ENCODE measurements at places on chromosomes 2 and 18.
A peak's percentile ranks its signal among the peaks of the same experiment; 100 is the strongest.

DNA sequence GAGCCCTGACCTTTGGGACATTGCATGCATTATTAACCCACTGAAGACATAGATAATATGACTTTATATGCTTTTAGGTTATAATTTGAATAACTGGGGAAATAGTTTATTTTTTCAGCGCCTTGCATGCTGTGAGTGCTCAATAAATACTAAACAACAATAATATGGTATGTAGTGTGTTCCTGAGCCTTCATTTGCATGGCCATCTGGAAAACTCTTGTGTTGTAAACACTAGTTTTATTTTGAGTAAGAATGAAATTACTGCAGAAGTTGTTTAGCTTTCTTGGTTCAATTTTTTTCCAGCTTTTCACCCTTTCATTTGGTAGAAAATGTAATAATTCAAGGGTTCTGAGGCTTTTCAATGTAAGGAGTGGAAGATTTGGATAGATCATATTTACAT, 189.3 kb upstream of the GALNT5 start:
- no peak for DNase-seq

- DNase-seq = no peak
Measured at GRCh38 chr2:71499691-71500090, 46.3 kb downstream of the DYSF start.

DNA sequence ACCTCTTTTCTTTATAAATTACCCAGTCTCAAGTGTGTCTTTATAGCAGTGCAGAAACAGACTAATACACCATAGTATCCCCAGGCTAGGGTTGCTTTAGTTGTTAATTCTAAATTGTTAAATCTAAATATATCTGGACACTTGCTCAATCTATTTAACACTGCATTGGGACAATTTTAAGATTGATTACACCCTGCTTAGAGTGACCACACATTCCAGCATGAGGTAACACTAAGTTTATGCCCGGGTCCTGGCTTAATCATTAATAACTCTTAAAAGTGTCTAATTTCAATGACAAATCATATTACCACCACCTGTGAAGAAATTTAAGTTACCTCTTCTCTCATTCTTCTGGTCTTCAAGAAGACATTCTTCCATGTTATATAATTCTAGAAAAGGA, 131.4 kb downstream of the ZNF385B start:
- no peak for DNase-seq

DNA sequence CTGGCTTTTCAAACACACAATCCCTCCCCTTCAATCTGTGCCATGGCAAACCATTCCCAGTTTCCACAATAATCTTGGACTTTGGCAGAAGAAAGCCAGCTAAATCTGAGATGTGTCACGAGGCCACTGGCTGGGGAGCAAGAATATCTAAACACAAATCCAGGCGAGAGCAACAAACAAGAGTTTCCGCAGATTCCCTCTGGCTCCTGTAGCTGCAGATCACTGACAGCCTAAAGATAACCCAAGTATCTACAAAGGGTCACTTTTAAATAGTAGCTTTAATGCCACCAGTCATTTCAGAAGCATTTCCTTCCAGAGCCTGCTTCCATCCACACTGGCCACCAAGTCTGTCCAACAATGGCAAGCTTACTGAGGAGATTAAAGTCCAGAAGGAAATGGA, 86.9 kb downstream of the ACVR1 start:
- DNase-seq = no peak

GRCh38 chr18:74456017-74456348, 1.1 kb downstream of the DIPK1C start:
- no peak for DNase-seq

- no peak for DNase-seq
Measured at GRCh38 chr2:181575024-181575649, 81.8 kb downstream of the CERKL start.

DNA sequence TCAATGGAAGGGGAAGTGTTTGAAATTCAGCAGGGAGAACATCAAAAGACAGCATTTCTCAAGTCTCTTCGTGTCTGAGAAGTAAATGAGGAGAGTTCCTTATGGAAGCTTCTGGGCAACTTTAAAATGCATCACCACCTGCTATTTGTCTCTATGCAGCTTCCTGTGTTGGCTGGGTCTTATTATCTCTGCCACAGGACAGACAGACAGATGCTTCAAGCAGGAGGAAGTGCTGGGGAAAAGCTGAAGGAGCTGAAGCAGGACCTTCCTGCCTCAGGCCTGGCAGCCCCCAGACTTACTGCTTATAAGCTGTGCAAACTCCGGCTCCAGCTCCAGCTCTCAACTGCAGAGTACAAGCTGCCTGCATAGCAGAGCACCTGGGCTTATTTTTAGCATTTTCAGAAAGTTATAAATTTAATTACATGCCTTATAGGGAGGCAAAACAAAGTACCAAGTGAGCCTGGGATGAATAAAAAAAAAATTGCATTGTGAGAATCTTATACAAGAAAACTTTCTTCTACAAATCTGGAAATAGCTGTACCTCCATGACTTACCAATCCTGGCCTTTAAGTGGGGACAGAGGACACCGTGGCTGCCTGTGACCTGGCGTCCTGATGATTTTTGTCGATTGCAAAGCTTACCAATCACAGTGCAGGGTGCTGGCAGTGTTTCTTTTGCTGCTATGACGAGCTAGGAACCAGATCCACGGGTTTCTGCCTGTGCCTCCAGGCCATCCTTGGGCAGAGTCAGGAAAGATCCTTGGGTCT, 206.3 kb downstream of the SEPTIN10 start:
- no peak for DNase-seq

GRCh38 chr2:120737340-120738101, 1.9 kb downstream of the GLI2 start:
- no peak for DNase-seq

DNA sequence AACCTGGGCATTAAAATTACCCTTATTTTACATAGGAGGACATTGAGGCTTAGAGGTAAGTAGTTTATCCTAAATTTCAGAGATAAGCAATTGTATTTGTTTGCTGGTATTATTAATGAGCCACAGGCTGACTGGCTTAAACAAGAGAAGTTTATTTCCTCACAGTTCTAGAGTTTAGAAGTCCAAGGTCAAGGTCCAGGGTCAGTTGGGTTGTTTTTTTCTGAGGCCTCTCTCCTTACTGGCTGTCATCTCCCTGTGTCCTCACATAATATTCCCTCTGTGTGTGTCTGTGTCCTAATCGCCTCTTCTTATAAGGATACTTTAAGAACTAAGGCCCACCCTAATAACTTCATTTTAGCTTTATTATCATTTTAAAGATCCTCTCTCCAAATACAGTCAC, 294.9 kb upstream of the ATP5MC3 start:
- DNase-seq = no peak

DNA sequence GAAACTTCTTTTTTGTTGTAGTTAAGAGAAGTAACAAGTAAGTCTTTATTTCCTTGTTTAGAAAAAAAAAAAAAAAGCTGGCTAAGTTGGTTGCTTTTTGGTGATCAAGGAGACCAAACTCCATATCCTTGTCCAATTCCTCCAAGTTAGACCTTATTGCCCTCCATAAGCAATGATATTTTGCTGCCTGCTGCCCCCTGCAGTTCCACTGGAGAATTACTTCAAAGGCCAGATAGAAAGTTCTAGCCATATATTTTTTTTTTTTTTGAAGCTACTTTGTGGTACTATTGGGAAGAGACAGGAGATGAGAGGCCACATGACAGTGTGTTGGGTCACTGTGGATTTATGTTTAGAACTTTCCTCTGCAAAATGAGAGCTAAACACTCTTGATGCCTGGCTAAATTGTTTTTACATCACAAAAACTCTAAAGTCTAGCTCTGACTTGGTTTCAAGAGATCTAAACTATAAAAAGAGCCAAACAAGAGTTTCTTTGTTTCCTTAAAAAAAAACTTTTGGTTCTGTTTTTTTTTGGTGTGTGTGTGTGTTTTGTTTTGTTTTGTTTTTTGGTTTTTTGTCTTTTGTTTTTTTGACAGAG, 80.7 kb upstream of the RASGRP3 start:
- DNase-seq = peak; percentile 46

DNA sequence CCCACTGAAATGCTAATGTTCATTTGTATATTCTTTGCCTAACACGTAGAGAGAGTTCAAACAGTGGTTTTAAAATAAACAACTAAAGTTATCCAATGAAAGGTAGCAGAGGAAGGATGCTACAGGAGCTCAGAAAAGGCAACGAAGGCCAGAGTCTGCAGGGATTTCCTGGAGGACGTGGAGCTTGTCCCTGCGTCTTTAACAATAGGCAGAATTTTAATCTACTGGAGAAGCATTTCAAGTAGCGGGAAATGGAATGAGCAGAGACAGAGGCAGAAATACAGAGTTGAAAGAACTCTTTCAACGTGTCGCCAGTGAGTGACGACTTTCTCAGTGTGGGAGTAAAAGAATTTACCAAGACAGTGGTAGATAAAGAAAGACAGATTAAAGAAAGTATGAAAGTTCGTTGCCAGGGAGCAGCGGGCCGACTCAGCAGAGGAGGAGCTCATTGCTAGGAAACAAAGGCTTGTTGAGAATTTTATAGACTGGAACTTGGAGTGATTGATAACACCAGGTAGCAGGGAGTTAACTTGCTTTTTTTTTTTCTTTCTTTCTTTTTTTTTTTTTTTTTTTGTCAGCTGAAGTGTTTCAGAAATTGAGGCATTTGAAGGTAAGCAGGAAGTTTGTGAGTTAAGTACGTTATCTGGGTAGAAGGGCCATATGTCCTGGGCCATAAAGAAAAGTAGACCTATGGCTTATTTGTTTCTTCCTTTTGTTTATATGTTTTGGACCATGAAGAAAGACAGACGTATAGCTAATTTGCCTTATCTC, 625 bp upstream of the NBAS start:
- DNase-seq = no peak

DNA sequence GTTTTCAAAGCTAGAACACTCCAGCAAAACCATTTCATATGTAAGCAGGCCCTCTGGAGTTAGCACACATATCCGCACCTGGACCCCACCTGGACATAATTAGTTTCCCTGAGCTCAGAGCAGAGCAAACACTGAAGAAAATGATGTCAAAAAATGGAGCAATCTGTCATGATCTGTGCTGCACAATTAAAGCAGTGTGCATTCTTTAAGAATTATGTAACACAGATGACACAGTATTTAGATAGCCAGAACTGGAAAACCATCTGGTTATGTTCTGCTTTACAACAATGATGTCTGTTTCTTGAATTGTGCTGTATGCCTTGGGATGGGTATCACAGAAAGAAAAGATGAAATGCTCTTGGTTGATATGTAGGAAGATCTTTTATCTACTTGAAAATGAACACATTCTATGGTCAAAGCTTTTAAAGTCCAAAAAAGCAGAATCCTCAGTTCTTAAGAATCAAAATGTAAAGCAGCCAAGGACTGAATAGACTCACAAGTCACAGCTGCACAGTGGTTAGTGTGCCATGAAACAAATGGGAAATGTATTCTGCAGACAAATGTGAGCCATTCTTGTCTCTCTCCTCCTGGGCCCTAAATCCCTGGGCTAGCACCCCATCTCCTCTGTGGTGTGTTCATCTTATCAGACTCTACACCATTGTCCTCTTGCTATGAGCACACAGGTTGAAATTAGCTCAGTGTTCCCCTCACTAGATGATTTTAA, 36.8 kb downstream of the HRH4 start:
- no peak for DNase-seq

- peak; percentile 59 for DNase-seq
Measured at GRCh38 chr2:43950383-43951008, 45.3 kb downstream of the LRPPRC start.

- no peak for DNase-seq
Measured at GRCh38 chr2:12739721-12740254, 23.1 kb downstream of the TRIB2 start.

DNA sequence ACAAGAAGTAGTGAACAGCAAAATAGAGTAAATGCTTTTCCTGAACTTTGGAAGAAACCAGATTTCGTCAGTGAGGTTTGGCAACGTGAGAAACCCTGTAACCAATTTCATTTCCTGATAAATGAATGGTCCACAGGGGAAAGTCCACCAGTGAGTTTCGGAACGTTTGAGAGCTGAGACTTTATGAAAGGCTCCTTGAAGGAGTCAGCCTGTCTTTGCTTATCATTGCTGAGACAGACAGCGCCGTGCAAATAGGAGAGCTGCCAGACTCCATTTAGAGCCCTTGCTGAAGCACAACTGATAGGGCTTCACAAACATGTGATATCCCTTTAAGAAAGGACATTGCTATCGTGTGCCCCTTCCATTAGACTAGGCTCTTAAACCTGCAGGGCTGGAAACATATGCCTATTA, 121.8 kb upstream of the SMAD7 start:
- DNase-seq = no peak

DNA sequence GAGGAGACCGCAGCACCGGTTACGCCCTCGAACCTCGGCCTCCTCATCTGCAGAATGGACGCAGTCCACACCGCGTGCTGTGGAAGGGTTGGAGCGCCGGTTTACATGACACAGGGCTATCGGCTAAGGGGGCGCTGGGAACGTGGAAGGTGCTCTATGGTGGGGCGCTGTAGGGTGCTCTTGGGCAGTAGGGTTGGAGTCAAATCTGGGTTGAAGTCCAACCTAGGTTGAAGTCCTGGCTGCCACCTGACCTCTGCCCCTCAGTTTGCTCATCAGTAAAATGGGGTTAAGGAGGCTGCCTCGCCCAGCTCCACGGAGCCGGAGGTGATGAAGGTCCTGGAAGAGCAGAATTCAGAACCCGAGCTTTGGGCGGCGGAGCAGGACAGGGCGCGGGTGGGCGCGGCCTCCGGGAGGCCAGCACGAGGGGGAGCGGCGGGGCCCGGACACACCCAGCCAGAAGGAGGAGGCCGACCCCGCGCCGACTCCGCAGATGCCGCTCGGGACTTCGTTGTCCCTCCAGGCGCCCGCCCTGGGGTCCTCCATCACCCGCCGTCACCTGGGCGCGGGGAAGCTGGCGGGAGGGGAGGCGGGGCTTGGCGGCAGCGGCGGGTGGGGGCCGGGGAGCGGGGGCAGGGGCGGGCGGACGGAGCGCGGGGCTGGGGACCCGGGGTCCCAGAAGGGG, 558 bp upstream of the GAREM2 start:
- no peak for DNase-seq

GRCh38 chr2:178163395-178163794, 30.9 kb upstream of the OSBPL6 start:
- DNase-seq = no peak

All from NCI-H460 (cell line).